Mammary microvascular endothelial cell (primary cell): ENCODE measurements at places on chromosomes 12 and 14. TPM values are rescaled to one million over a fixed set of nuclear protein-coding genes. Genes with fewer than 3 reads are reported as not detected.

The LRP6 gene
- total RNA-seq, result 7.3 and 11.7 TPM in 2 replicates

The TAS2R42 gene
- not detected in 2 replicates for total RNA-seq

The ADAM21 gene
- total RNA-seq, result 0.07 TPM in 1 of 2 replicates, not detected in the other

The DEPDC4 gene
- 0.39 TPM in 1 of 2 replicates, not detected in the other for total RNA-seq

The INHBC gene
- not detected in 2 replicates for total RNA-seq

The NDRG2 gene
- total RNA-seq, result 0.69 TPM in 1 of 2 replicates, not detected in the other

The C12orf60 gene
- 0.74 and 1.1 TPM in 2 replicates for total RNA-seq

The ACOT4 gene
- 0.80 and 1.4 TPM in 2 replicates for total RNA-seq

The EPS8 gene
- total RNA-seq, result 6.3 and 7.9 TPM in 2 replicates

The PRB3 gene
- total RNA-seq, result not detected in 2 replicates

The DENND5B gene
- total RNA-seq, result 7.6 and 11.3 TPM in 2 replicates

The KCNC2 gene
- total RNA-seq, result not detected in 2 replicates

The DHH gene
- 3.5 and 4.4 TPM in 2 replicates for total RNA-seq

The ZDHHC22 gene
- total RNA-seq, result not detected in 2 replicates

The KCNA5 gene
- not detected in 2 replicates for total RNA-seq

The GRIP1 gene
- total RNA-seq, result not detected in 2 replicates

The STXBP6 gene
- total RNA-seq, result 0.49 TPM in 1 of 2 replicates, not detected in the other

The MDM1 gene
- total RNA-seq, result 5.6 and 6.6 TPM in 2 replicates

The SLC10A1 gene
- total RNA-seq, result not detected in 2 replicates

The ZBTB39 gene
- total RNA-seq, result 3.6 and 3.9 TPM in 2 replicates

The DIO2 gene
- total RNA-seq, result 0.15 TPM in 1 of 2 replicates, not detected in the other

The TOMM20L gene
- total RNA-seq, result not detected in 2 replicates

The MGAT4C gene
- total RNA-seq, result not detected in 2 replicates

The PMEL gene
- 0.69 TPM in 1 of 2 replicates, not detected in the other for total RNA-seq

The GLI1 gene
- total RNA-seq, result not detected in 2 replicates

The SPX gene
- not detected in 2 replicates for total RNA-seq

The AKAP3 gene
- 1.3 and 1.6 TPM in 2 replicates for total RNA-seq

The IL31 gene
- not detected in 2 replicates for total RNA-seq

The IAPP gene
- total RNA-seq, result not detected in 2 replicates

The DNAJC22 gene
- 0.20 and 0.98 TPM in 2 replicates for total RNA-seq

The NTF3 gene
- total RNA-seq, result 0.13 TPM in 1 of 2 replicates, not detected in the other

The ANKRD33 gene
- total RNA-seq, result 1.0 TPM in 1 of 2 replicates, not detected in the other

The TMEM63C gene
- total RNA-seq, result not detected in 2 replicates

The LACRT gene
- total RNA-seq, result not detected in 2 replicates

The METTL3 gene
- total RNA-seq, result 51.6 and 53.6 TPM in 2 replicates

The FOXG1 gene
- total RNA-seq, result under 0.01 TPM in 1 of 2 replicates, not detected in the other
